Tongue (tissue), 3 donors: ENCODE measurements at places on chromosomes 7 and 10.

DNA sequence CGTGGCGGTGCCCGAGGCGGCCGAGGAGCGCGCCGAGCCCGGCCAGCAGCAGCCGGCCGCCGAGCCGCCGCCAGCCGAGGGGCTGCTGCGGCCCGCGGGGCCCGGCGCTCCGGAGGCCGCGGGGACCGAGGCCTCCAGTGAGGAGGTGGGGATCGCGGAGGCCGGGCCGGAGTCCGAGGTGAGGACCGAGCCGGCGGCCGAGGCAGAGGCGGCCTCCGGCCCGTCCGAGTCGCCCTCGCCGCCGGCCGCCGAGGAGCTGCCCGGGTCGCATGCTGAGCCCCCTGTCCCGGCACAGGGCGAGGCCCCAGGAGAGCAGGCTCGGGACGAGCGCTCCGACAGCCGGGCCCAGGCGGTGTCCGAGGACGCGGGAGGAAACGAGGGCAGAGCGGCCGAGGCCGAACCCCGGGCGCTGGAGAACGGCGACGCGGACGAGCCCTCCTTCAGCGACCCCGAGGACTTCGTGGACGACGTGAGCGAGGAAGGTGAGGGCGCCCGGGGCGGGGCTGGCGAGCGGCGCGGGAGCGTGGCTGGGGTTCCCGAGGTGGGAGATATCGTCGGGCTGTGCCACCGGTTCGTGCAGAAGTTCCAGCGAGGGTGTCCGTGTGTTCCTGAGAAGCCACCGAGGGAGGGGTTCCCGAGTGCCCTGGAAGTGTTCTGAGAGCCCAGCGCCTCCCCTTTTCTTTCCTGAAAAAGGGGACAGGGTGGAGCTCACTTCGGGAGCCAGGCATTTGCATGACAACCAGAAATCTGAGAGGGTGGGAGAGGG, 495 bp downstream of the EIF3B start:
- peak; percentile 20 for DNase-seq

DNA sequence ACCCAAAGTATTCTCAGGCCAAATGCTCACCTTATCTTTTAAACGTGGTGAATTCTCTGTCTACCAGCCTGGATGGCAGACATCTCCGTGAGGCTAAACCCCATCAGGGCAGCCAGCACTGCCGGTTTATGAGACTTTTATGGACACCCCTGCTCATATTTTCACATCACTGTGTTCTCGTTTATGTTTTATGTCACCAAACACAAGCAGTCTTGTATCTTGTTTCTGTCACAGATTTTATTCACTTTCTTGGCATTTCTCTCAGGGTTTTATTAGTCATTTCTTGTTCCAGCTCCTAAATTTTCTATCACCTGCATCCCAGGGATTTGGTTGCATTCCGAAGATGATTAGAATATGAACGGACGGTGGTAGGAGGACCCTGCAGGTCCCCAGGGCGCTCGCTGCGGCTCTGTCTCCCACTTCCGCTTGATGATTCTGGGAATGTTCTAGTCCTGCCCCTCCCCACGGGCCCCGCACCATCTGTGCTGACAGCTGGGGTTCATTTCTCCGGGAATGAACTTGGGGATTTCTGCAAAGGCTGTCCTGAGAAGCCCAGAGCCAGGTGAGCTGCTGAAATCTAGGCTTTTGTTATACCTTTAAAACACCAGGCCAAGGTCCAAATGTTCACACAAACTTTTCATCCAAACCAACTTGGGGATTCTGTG, 217.6 kb downstream of the GFRA1 start:
- DNase-seq: peak; percentile 85

DNA sequence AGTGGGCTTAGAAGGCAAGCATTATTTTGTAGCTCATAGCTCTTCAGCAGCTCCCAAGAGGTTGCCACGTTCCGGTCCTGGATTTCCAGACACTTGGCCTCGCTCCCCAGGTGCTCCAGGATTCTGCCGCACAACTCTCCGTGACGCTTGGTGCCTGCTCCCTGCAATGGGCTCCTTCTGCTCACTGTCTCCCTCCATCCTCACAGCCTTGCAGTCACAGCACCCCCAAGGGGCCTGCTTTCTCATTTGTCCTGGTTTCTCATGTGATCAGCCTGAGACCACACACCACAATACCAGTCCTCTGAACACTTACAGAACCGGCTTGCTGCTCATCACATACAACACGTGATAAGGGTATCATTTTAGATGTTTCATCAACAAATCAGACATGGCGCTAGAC, 9.8 kb downstream of the IGFBP3 start:
- DNase-seq: no peak

- no peak for DNase-seq
These were observed 4.3 kb downstream of the DYNC1I1 start for GRCh38 chr7:95776561-95777185.

DNA sequence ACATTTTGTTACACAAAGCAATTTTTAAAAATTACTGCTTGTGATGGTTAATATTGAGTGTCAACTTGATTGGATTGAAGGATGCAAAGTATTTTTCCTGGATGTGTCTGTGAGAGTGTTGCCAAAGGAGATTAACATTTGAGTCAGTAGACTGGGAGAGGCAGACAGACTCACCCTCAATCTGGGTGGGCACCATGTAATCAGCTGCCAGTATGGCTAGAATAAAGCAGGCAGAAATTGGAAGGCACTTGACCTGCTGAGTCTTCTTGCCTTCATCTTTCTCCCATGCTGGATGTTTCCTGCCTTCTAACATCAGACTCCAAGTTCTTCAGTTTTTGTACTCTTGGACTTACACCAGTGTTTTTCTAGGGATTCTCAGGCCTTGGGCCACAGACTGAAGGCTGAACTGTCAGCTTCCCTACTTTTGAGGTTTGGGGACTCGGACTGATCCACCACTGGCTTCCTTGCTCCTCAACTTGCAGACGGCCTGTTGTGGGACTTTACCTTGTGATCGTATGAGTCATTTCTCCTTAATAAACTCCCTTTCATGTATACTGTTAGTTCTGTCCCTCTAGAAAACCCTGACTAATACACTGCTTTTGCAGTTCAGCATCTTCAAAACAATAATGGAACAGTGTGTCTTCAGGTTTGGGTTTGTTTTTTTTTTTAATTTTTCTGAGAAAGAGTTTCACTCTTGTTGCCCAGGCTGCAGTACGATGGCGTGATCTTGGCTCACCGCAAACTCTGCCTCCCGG, 244.1 kb upstream of the SEMA3C start:
- no peak for DNase-seq

- DNase-seq: peak; percentile 85
These were observed 69.0 kb upstream of the VOPP1 start for GRCh38 chr7:55641273-55641691.

GRCh38 chr7:46126675-46127300, 205.7 kb upstream of the IGFBP3 start:
- DNase-seq: no peak

GRCh38 chr10:72336259-72337038, 18.3 kb downstream of the DNAJB12 start:
- no peak for DNase-seq

GRCh38 chr7:42596737-42597136, 315.1 kb downstream of the C7orf25 start:
- no peak for DNase-seq
